Stimulated activated CD8-positive, alpha-beta memory T cell treated with anti-CD3 and anti-CD28 coated beads, Interleukin-2, amount 100 ng/mL, for 48 hours (primary cell): ENCODE measurements at places on chromosomes 12 and 14.

GRCh38 chr14:22497671-22498093 lies 91.3 kb downstream of the DAD1 start:
- no peak for DNase-seq

DNA sequence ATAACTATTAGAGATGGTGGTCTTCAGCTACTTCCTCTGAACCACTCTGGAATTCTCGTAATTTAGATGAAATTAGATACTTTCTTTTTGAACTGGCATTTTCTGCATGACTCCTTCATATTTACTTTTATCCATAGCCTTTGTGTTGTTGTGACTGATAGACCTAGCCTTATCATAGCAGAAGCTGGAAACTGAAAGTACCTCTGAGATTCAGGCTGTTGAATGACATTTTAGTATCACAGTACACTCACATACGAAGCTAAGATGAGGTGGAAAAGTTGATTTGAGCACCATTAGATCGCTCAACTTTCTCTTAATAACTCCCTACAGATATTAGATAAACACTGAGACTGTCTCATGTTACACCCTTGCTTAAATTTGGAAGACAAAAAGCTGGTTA lies 525.1 kb upstream of the FBXO33 start:
- DNase-seq = no peak

- no peak for DNase-seq
Observed at GRCh38 chr14:90060965-90061684, 669 bp upstream of the KCNK13 start.

DNA sequence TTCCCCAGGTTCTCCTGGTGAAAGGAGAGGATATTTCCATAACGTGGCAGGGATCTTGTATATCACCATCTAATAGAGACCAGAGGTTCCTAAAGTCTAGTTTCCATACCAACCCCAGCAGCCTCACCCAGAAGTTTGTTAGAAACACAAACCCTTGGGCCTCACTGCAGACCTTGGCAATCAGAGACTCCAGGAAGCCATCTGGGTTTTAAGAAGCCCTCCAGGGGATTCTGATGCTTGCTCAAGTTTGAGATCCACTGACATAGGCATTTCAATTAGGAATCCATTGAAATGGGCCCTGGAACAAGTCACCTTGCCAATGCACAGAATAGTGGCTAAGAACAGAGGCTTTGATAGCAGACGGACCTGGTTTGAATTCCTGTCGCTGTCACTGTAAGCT lies 2.2 kb upstream of the CMKLR1 start:
- no peak for DNase-seq

GRCh38 chr12:56634242-56634836 lies 4.2 kb upstream of the BAZ2A start:
- DNase-seq = no peak

DNA sequence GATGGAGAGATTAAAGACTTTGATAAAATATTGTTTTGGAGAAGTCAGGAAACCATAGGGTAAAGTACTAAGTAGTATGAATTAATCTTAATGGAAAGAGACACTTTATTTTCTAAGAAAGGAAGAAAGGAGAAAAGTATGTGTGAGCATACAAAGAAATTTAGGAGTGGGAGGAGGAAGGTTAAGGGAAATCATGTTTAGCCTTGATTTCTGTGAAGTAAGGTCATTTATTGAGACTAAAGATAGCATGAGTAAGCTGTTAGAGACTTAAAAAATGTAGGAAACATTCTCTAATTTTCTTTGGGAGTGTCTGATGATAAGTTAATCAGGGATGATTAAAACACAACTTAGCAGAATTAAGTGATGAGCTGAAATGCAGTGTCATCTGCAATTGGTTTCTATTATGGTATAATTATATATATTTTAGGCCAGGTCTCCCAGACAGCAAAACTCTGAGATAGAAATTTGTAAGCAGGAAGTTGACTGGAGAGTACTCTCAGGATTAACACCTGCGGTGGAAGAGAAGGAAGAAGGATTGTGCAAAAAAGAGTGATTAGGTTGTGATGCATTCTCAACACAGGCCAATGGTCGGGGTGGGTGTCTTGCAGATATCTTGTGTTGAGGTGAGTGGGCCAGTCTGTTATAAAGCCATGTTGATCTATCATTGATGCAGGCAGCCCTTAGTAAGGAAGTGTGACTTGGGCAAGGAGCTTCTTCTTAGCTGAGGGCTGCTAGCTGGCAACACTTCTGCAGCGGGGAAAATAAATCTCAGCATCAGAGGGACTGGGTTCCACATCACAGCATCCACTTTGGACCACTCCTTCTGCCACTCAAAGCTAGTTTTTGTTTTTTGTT lies 256.2 kb downstream of the AEBP2 start:
- no peak for DNase-seq

DNA sequence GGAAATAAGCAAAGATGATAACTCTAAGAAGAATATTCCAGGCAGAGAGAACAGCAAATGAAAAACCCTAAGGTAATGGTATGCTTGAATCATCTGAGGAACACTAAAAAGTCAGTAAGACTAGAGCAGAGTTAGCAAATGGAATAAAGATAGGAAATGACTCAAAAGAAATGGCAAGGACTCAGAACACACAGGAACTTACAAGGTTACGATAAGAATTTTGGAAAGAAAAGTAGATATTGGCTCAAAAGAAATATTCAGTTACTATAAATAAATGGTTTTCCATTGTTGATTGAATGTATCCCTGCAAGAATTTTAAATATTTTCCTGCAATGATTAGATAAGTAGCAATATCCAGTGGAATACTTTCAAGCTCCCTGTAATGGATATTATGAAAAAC lies 705.8 kb downstream of the C12orf50 start:
- DNase-seq = no peak

- no peak for DNase-seq
Observed at GRCh38 chr12:68203460-68203875, 22.1 kb downstream of the IL26 start.

GRCh38 chr12:131944601-131945251 lies 5.0 kb upstream of the EP400 start:
- DNase-seq = no peak

- DNase-seq = no peak
Observed at GRCh38 chr12:110656071-110656655, 32.8 kb downstream of the HVCN1 start.

DNA sequence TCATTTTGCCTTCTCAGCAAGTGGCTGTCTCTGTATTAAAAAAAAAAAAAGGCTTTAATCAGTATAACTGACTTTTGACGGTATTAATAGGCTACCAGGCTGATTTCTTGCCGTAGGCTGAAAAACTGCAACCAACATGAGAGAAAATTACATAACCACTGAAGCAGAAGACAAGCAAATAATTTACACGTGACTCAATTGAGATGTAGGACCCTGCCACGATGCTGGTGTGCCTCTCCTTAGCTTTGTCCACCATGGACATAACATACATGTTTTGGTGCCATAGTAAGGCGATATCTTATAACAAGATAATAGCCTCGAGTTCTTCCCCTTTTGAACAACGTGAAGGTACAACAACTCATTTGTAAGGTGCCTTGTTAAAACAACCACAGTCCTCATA lies 88.7 kb upstream of the GRIP1 start:
- DNase-seq = no peak

DNA sequence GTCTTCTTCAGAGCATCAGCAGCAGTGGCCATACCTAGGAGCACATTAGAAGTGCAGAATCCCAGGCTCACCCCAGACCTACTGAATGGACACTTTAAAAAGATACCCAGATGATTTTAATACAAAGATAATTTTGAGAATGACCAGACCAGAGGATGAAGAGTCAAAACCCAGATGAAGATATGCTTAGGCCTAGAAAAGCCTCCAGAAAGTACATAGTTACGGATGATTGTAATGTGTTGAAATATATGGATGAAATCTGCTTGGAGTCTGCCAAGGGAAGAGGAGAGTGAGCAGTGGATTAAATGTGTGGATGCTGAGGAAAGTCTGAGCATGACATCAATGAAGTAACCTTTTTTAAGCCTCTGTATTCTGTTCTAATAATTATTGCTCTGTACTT lies 245.7 kb downstream of the CNTN1 start:
- DNase-seq = no peak

DNA sequence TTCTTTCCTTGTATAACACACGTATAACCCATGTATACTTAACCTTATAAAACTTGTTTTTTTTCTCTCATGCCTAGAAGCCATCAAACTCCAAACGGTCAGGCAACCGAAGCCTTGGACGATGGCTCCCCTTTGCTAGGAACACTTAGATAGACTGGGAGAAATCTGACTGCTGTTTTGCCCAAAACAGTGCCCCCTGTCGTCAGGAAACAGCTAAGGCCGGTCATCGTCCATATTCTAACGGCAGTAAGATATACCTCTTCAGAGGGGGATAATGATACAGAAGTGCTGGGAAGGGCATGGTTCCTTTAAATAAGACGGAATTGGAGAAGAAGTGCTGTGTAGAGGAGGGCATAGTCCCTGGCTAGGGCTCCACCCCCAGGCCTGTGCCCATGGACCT lies 130.5 kb downstream of the SLC41A2 start:
- DNase-seq = no peak

DNA sequence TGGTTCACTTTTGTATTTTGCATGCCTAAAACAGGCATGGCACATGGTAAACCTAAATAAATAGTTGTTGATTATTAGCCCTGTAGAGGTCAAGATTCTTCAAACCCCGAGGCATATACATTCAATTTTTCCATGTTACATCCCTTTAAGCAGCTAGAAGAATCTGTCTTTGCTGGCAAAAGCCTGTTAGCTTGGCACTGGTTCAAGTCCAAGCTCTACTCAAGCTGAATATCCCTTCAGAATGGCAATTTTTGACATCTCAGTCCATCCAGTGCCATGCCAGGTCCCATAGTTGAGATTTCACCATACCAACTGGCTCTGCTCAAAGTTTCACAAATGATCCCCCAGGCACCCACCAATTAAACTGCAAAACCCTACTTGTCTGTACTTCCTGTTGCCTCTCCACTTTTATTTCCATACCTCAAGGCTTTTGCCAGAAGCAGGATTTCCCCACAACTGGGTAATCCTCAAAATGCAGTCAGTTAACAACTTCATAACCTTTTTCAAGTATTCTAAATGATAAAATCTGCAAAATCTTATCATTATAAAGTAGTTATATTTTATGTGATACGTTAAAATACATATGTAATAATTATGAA lies 9.0 kb upstream of the DCN start:
- DNase-seq = no peak

DNA sequence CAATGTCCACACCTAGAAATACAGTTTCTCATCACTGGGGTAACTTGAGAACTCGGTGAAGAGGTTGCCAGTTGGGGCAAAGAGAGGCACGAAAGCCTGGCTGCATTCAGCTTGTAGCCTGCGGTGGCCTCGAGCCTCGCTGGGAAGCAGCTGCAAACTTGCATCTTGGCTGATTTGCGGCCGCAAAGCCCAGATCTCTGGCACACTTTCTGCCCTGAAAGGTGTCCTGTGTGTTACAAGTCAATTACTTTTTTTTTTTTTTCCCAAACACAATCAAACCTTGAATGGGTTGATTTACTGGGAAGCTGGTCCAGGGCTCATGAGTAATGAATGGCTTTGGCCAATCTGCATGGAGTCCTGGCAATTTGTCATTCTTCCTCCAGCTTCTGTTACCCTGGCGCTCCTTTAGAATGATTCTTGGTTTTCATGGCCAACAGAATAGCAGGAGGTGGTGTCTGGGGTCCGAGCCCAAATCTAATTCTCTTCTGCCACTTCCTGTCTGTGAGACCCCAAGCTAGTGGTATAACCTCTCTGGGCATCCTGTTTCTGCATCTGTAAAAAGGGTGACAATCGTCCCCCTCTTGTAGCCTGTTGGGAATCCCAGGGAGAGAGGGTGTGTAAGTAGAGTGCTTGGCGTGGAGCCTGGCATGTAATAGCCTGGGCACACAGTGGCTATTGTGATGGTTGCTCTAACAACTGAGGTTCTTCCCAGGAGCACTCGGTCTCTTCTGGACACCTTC lies 6.7 kb downstream of the BCL7A start:
- DNase-seq = no peak

DNA sequence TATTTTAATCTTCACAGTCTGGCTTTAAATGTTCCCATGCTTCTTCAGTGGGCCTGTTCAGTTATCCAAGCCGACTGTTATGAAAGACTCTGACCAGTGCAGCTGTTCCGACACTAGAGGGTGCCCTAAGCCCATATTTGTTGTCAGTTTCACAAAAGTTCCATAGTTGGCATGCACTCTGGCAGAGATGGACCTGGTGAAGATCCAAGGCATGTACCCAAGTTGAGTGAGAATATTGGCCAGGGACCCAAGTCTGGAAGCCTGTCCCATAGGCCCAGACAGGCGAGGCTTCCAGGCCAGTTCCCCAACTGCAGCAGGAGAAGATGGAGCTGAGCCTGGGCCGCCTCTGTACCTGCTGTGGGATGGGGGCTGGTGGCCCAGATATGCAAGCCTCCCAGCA lies 27.4 kb upstream of the GUCY2C start:
- DNase-seq = peak; percentile 16

DNA sequence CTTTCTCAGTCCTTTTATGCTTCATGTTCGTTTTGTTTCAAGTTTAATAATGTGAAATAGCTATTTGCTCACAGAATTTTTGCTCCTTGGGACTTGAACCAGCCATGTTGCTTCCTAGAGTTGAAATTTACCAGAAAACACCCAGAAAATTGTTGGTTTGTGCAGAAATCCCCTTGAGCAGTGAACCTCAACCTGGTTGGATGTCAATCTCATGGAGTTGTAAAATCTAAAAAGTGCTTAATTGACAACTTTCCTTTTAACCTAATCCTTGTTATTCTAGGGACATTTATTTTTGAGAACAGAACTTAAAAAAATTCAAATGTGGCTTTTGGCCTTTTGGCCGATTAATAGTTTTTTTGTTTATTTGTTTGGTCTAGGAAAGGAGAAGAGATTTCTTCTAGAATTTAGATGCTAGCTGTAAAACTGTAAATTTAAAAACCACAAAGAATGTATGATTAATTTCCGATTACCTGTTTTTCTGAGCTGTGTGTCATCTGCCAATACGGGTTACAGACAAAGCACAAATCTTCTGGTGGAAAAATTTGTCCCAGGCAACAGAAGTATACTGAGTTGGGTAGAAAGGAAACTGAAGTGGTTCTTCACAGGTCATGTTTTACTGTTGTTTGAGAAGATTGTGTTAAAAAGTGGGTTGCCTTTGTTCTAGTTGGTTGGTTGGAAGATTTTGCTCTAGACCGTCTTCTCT lies 154.4 kb downstream of the FUT8 start:
- no peak for DNase-seq

DNA sequence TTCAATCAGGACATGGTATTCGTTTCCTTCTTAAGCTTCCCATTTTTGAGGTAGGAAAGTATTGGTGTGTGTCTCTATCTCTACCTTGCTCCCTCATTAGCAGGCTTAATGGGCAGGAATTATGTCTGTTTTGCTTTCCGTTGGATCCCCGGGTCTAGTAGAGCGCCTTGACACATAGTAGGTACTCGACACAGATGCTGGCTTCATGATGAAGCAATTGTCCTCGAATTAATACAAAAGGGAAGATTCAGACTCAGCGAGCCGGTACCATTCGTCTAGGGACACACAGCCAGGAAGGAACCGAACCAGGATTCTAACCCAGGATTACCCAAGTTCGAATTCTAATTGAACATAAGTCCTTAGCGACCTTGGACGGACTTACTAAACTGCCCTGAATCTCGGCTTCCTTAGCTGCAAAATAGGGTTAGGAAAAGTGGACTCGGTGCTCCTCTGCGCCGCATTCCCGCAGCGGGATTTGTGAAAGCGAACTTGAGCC lies 496 bp upstream of the ISCU start:
- no peak for DNase-seq

- DNase-seq = no peak
Observed at GRCh38 chr12:100706033-100706432, 88.5 kb upstream of the ANO4 start.

- DNase-seq = no peak
Observed at GRCh38 chr14:59123531-59123930, 64.9 kb upstream of the DAAM1 start.

- no peak for DNase-seq
Observed at GRCh38 chr12:75990189-75990912, 41.2 kb downstream of the PHLDA1 start.
